ENCODE measurements at places on chromosomes 16 and 17.

DNA sequence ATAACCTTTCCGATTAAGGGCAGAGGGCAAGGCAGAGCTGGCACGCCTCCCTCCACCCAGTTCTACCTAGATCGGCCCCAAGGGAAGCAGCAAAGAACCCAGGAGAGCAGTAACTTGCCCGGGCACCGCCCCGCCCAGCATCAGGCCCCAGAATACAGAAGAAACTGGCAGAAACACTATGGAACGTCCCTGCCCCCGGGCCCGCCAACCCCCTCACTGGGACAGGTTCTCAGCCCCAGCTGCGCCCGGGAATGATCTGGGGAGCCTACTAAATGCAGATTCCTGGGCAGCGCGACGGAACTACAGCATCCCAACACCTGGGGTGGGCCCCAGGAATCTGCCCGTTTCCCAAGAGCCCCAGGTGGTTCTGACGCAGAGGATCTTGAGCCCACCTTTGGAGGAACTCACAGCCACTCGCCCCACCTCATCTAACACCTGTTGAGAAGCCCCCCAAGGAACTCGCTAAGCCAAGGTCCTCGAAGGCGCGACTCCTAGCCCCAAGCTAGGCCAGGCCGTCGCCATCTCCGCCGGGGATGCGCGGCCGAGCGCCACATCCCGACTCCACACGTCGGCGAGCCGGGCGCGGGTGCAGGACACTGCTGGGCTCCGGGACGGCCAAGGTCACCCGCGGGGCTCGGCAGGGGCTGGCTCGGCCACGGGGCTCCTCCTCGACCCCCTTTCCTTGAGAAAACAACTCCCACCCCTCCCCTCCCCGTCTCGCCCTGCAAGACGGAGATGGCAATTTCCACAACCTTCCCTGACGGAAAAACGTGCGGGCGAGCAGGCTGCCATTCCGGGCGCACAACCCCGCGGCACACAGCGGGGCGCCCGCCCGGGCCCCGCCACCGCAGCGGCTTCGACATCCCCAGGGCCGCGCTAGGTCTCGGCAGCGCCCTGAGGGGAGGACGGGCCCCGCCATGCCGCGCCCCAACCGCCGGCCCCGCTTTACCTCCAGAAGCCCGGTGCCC, 913 bp downstream of the CDIP1 start:
- DNase-seq: no peak

DNA sequence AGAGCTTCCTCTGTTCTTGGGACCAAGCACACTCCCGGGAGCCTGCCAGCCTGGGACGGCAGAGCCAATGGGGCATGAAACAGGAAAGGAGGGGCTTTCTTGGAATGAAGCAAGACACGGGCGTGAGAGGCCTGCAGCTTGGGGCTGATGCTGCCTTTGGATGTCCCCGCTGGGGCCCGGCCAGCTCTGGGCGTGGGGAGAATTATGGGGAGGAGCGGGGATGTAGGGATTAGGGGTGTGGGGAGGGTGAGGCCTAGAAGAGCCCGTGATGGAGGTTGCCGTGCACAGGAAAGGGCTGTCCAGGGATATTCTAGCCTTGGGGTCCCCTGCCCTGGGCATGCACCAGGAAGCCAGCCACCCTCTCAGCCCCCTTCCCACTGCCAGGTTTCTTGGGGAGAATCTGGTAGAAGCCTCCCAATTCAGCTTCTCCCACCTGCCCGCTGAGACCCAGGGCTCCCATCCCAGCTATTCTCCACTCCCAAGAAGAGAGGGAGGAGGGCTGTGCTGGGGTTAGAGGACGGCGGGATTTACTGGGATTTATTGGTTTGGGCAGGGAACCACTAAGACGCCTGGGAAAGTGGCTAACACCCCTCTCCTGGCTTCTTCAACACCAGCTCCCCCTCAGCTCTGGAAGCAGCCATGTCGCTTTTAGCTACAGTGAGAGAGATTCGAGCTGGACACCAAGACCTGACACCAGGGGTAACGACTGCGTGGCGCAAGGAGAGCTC, 20.0 kb upstream of the NXPH3 start:
- no peak for DNase-seq

- no peak for DNase-seq
Observed at GRCh38 chr16:20243731-20244281, 83.5 kb downstream of the GP2 start.

GRCh38 chr17:76720941-76721340, 5.5 kb downstream of the JMJD6 start:
- DNase-seq: no peak

GRCh38 chr16:58217311-58217925, 19.5 kb upstream of the CSNK2A2 start:
- no peak for DNase-seq

DNA sequence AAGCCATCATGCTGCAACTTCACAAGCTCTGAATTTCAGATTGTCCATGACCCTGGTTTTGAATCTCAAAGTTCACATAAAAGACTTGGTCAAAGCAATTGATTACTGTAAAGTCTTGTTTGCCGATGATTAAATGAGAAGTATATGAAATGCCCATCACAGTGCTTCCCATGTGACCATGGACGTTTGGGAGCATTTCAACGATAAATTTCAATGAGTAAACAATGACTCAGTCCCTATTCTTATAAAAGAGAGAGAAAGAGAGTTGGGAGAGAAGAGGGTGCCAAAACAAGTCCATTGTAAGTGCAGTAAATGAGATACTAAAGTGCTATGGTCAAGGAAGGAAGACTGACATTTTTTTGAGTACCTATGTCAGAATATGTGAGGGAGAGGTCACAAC, 276.9 kb downstream of the SOX9 start:
- no peak for DNase-seq
